ENCODE measurements at places on chromosomes 12 and 14.

GRCh38 chr12:12451098-12451497 lies 94.2 kb downstream of the BORCS5 start:
- no peak for DNase-seq

DNA sequence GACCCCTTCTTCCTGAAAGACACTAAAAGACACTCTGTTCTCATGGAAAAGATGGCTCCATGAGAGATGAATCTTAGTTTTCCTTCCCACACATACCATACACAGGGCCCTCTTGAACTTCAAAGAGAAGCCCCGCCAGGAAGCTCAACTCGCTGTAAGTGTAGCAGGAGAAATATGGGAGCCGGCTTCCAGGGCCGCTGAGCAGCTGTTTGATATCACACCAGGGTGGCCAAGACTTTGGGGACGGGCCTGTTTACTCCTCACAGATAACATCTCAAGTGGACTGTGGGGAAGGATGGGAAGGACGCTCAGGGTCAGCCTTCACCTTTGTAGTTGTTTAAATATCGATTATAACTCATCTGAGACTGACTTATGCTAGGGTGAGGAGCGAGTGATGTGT lies 235.5 kb upstream of the TBX3 start:
- no peak for DNase-seq

GRCh38 chr12:47102845-47103651 lies 23.3 kb upstream of the AMIGO2 start:
- DNase-seq = no peak

GRCh38 chr12:66584673-66585072 lies 94.2 kb downstream of the GRIP1 start:
- DNase-seq = no peak

GRCh38 chr14:75425446-75425845 lies 2.4 kb upstream of the JDP2 start:
- no peak for DNase-seq

DNA sequence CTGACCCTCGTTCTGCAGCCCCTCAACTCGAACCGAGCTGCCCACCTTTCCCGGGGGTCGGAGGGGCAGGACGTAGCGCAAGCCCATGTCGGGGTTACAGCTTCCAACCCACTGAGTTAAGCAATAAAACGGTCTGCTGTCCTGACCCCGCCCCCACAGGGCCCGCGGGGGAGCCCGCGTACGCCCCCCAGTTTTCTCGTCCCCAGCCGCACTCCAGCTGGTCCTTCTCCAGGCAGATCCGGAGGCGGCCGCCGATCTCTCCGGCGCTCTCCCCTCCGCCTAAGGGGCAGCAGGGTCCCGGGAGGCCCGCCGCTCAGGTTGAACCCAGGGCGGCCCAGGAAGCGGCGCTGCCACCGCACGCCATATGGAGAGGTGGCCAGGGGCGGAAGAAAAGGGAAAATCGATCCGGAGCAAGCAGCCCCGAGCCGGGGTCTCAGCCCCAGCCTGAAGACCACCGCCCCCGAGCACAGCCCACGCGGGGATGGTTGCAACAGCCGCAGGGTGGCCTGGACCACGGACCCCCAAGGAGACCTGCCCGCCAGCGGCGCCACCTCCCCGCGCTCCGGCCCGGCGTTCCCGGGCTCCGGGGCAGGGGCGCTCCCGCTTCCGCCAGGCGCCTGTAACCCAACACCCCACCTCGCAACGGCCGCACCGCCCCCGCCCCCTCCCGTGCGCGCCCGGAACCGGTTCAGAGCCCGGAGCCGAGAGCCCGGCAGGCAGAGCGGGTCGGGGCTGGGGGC lies 760 bp downstream of the ACTN1 start:
- peak; percentile 41 for DNase-seq

- DNase-seq = no peak
Observed at GRCh38 chr12:114678028-114678427, 5.9 kb downstream of the TBX3 start.

DNA sequence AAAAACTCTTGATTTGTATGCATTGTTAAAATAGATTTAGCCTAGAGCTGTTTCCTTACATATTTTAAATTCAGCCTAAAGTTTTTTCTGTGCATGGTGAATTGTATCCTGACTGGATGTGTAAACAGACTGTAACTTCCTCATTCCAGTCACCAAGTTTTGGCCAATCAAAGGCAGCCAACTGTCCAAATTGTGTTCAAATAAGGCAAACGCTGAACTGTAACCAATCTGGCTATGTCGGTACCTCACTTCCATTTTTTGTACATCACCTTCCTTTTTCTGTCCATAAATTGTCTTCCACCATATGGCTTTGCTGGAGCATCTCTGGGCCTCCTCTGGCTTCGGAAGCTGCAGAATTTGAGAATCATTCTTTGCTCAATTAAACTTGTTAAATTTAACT lies 1921.9 kb upstream of the SEL1L start:
- DNase-seq = no peak

GRCh38 chr12:121217063-121217462 lies 7.1 kb downstream of the P2RX4 start:
- no peak for DNase-seq

GRCh38 chr12:120453977-120454376 lies 7.7 kb downstream of the GATC start:
- DNase-seq = no peak

DNA sequence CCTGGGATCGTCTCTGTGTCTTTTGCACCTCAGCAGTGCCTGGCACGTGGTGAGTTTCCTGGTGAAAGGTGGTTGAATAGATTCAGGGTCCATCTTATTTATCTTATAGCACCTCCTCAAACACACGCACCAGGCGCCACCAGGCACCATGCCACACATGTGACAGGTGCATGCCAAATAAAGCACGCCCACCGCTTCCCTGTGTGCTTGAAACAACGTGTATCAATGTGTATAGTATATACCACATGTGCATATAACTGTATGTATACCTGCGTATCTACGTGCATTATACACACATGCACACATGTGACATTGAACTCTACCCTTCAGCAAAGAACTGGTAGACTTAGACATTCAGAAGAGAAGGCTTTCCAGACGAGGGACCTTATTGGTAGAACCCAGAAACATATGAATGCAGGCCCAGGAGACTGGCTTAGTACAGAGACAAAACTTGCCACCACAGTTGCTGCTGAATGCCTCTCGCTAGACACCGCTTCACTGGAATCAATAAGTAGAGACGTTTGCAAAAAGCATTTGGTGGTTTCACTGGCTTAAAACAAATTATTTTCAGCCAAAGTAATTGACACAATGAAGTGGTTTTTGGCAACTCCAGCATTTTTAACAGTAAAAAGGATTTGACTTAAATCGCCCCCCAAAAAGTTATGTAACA lies 10.0 kb downstream of the EML1 start:
- DNase-seq = no peak

- no peak for DNase-seq
Observed at GRCh38 chr12:24630856-24631255, 318.0 kb downstream of the BCAT1 start.

GRCh38 chr12:120323772-120324171 lies 3.8 kb downstream of the PLA2G1B start:
- no peak for DNase-seq

- no peak for DNase-seq
Observed at GRCh38 chr14:86626530-86626929, 1096.6 kb downstream of the FLRT2 start.

GRCh38 chr12:53099071-53099882 lies 1.8 kb downstream of the IGFBP6 start:
- DNase-seq = peak; percentile 91

Data from stimulated activated CD4-positive, alpha-beta T cell treated with anti-CD3 and anti-CD28 coated beads, Interleukin-1b, Interleukin-23, amount 100 ng/mL, for 4 hours (primary cell).